Astrocyte (in vitro differentiated cells and primary cell): ENCODE measurements at places on chromosomes 13 and 19. TPM values are rescaled to one million over a fixed set of nuclear protein-coding genes. Genes with fewer than 3 reads are reported as not detected.

GRCh38 chr13:85282876-85283275 is 516.3 kb downstream of the SLITRK6 start:
- no peak for DNase-seq

The GNG7 gene
- total RNA-seq: 1.8 and 2.4 TPM in 2 replicates

- no peak for DNase-seq
These were observed 99.2 kb upstream of the WASF3 start for GRCh38 chr13:26458196-26458749.

The IL4I1 gene
- total RNA-seq: 0.27 and 0.50 TPM in 2 replicates

GRCh38 chr19:53894707-53895106 is 12.7 kb downstream of the PRKCG start:
- no peak for DNase-seq

- DNase-seq: no peak
These were observed 249.5 kb downstream of the DNAJC15 start for GRCh38 chr13:43272851-43273250.

The FFAR3 gene
- not detected in 2 replicates for total RNA-seq

- no peak for DNase-seq
These were observed 54.9 kb upstream of the ITM2B start for GRCh38 chr13:48178126-48178525.

The ZNF544 gene
- total RNA-seq: 23.4 and 23.7 TPM in 2 replicates

GRCh38 chr13:114071410-114071809 is 61.0 kb downstream of the RASA3 start:
- no peak for DNase-seq

The CEACAM3 gene
- total RNA-seq: not detected in 2 replicates

DNA sequence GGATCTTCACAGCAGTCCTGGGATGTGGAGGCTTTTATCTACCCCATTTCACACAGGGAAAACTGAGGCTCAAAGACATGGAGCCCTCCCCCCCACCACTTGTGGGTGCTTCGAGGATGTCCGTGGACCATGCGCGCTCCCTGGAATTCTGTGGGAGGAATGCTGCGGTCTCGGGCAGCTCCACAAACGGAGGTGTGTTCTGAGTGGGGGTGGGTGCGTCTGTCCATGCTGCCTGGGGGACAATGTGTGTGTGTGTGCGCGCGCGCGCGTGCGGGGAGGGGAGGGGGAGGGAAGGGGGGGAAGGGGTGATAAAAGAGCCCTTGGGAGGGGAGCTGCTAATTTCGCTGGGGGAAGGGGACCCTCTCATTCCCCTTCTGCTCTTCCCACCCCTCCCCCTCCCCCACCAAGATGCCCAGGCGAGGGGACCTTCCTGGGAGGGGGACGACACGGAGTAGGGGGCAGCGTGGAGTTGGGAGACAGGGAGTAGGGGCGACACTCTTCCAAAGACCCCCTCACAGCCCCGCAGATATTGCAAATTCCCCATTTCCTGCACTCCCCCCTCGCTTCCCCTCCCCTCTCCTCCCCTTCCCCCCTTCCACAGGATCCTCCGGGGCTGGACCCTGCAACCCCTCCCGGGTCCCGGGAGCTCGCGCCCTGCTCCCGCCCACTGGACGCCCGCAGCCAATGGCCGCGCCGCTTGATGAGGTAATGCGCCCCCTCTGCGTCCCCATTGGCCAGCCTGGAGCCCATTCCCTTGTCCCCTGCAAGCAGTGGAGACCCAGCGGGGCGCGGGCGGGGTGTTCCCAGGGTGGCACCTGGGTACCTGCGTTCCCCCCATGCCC is 18.9 kb upstream of the ZNRF4 start:
- peak; percentile 91 for DNase-seq

The GSX1 gene
- total RNA-seq: not detected in 2 replicates

GRCh38 chr19:51704626-51705025 is 11.5 kb downstream of the SPACA6 start:
- no peak for DNase-seq

- DNase-seq: peak; percentile 29
These were observed 2.8 kb upstream of the TNNI3 start for GRCh38 chr19:55160128-55160985.

- no peak for DNase-seq
These were observed 117.3 kb downstream of the SOX1 start for GRCh38 chr13:112184261-112184660.

- peak; percentile 92 for DNase-seq
These were observed 53.7 kb downstream of the RASA3 start for GRCh38 chr13:114078461-114079451.

The KLK6 gene
- total RNA-seq: 2.7 and 3.5 TPM in 2 replicates

DNA sequence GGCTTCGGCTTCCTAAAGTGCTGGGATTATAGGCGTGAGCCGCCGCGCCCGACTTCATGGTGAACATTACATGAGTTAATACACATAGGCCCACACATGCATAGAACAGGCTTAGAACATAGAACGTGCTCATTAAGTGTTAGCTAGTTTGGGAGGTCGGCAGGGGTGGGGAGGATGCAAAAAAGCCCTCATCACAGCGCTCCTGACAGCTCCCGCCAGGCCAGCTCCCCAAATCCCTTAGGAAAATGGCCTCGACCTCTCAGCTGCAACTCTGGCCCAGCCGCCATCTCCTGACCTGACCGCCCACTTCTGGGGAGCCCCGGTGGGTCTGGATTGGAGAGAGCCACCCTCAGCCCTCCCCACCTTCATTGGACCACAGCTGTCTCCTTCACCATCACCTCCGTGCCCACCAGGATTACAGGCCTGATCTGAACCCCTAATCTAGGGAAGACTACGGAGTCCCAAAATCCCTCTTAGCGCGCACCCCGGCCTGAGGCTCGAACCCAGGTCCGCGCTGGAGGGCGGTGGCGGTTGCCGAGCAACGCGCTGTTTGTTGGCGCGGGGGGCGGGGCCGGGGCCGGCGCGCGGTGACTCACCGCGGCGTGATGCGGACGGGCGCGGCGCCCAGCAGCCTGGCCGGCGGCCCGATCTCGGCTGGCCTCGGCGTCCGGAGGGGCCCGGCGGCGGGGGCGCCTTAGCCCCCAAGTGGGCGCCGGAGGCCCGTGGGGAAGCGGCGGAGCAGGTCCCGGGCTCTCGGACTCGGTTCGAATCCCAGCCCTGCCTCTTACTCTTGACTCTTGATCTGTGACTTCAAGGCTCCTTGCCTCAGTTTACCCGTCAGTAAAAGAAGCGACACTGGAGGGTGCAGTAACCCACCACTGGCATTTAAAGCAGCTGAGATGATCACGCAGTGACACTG is 26.7 kb upstream of the NANOS3 start:
- no peak for DNase-seq

The OR4F17 gene
- not detected in 2 replicates for total RNA-seq

The ACP7 gene
- total RNA-seq: not detected in 2 replicates

- DNase-seq: no peak
These were observed 158.7 kb downstream of the FLT1 start for GRCh38 chr13:28336193-28336657.

DNA sequence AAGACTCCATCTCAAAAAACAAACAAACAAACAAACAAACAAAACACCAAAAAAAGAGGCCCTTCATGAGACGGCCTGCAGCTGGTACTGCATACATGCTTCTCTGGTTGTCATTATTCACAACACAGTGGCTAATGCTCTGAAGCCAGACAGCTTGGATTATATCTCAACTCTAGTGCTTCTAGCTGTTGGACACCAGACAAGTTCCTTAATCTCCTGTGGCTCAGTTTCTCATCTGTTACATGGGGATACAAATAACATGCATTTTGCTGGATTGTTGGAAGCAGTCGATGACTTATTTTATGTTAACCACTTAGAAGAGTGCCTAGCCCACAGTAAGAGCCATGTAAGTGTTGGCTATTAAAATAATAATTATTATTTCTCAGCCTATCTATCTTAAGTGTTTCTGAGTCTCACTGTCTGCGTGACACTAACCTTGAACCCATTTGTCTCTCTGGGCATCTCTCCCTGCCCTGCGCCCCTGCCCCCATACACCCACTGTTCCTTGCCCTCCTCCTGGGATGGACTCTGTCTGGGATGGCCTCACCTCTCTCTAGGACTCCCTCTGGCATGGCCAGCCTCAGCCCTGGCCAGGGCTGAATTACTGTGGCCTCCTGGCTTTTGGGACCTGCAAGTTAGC is 3.1 kb upstream of the JUNB start:
- no peak for DNase-seq

The ADPRHL1 gene
- total RNA-seq: 2.5 and 3.1 TPM in 2 replicates

DNA sequence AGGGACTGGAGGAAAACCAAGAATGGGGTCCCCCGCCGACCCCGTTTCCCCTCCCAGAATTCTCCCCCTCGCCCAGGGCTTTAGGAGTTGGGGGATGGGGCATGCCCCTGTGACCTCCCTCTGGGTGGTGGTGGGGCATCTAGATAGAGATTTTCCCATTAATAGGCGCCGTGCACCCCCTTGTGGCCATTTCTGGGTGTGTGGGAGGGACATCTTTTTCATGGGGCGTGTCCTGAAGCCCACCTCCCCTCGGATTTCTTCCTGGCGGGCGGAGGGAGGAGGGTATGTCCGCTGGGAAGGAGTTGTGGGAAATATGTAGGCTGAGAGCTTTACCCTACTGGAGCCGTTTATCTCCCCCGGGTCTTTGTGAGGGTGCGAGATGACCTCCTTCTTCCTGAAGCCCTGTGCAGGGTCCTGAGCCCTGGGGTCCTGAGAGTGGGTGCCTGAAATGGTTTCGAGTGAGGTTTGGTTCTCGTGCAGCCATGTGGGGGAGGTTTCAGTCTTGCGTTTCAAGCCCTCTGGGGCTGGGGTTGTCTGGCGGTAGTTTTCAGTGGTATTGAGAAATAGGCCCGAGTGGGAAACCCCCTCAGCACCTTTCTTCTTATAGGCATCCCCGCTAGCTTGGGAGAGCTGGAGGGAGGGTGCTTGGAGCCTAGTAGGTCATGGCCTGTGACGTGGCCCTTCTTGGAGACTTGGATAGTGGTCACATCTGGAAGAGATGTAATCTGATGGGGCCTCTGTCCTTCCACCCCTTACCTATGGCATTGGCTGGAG is 1.0 kb downstream of the PRMT1 start:
- DNase-seq: peak; percentile 16
